ENCODE measurements at places on chromosomes 6 and 20.

- no peak for DNase-seq
Measured at GRCh38 chr6:166411271-166411670, 28.5 kb upstream of the MPC1 start.

DNA sequence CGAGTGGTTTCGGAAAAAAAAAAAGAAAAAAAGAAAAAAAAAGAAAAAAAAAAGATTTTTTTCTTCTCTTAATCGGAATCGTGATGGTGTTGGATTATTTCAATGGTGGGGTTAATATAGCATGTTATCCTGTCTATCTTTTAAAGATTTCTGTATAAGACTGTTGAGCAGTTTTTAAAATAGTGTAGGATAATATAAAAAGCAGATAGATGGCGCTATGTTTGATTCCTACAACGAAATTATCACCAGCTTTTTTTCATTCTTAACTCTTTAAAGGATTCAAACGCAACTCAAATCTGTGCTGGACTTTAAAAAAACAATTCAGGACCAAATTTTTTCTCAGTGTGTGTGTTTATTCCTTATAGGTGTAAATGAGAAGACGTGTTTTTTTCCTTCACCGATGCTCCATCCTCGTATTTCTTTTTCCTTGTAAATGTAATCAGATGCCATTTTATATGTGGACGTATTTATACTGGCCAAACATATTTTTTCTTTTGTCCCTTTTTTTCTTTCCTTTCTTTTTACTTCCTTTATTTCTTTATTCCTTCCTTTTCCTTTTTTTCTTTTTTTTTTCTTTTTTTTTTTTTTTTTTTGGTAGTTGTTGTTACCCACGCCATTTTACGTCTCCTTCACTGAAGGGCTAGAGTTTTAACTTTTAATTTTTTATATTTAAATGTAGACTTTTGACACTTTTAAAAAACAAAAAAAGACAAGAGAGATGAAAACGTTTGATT lies 3.6 kb downstream of the SOX4 start:
- DNase-seq = no peak

- no peak for DNase-seq
Measured at GRCh38 chr6:128389820-128390534, 130.4 kb downstream of the PTPRK start.

GRCh38 chr6:84816741-84817140 lies 52.3 kb upstream of the TBX18 start:
- no peak for DNase-seq

GRCh38 chr20:35444226-35444625 lies 6.2 kb upstream of the GDF5 start:
- no peak for DNase-seq

DNA sequence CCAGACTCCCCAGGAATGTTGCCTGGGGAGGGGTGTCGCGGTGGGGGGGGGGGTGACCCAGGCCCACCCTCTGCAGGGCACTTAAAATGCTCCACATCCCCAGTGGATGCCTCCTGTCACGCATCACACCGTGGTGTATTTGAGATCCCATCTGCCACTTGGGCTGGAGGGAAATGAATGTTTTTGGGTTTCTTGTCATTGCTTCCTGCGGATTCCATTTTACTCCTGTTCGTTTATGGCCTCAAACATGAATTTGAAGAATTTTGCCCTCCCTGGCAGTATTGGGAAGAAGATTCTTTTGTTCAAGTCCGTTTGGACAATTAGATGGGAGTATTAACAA lies 544 bp upstream of the KHDC1 start:
- no peak for DNase-seq

GRCh38 chr20:53344891-53345290 lies 248.7 kb downstream of the ZNF217 start:
- no peak for DNase-seq

DNA sequence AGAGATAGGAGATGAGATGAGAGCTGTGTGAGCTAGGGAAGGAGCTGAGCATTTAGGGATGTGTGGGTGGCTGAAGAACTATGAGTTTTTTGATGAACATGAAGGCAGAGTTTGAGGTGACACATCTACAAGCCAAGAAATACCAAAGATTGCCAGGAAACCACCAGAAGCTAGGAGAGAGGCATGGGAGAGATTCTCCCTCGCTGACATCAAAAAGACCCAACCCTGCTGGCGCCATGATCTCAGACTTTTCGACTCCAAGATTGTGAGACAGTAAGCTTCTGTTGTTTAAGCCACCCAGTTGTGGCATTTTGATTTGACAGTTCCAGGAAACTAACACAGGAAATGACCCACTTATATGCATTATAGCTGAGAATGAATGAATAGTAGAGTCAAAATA lies 790.9 kb downstream of the TFAP2A start:
- DNase-seq = no peak

GRCh38 chr6:132130626-132131298 lies 179.6 kb upstream of the CCN2 start:
- no peak for DNase-seq

GRCh38 chr6:26170181-26170580 lies 83.0 kb downstream of the HFE start:
- DNase-seq = no peak

GRCh38 chr6:170503414-170503761 lies 49.7 kb downstream of the PSMB1 start:
- DNase-seq = no peak

DNA sequence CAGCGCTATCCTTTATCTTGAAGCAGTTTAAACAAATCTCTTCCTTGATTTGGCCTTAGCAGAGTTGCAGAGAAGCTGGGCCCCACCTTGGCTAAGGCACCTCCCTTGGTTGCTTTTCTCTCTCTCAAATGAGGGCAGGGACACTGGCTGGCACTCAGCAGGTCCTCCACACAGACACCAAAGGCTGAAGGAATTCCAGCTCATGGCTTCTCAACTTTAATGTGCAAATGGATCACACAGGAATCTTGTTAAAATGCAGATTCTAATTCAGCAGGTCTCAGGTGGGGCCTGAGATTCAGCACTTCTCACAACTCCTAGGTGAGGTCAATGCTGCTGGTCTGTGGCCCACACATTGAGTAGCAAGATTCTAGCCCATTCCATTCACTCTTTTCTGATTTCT lies 25.7 kb downstream of the RIMS4 start:
- no peak for DNase-seq

GRCh38 chr20:40961176-40961575 lies 67.4 kb upstream of the TOP1 start:
- no peak for DNase-seq

DNA sequence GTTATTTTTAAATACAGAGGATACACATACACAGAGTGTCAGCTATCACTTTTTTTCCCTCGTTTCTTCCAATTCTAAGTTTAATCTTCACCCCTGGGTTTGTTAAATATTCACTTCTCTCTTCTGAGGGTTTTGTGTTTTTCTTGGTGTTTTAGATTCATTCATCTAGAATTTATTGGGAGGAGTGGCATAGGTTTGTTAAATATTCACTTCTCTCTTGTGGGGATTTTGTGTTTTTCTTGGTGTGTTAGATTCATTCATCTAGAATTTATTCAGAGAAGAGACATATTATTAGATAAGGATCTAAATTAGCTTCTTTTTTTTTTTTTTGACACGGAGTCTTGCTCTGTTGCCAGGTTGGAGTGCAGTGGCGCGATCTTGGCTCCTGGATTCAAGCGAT lies 3.9 kb downstream of the GTF2H5 start:
- DNase-seq = no peak

GRCh38 chr6:148760568-148761526 lies 14.0 kb downstream of the UST start:
- peak; percentile 15 for DNase-seq

DNA sequence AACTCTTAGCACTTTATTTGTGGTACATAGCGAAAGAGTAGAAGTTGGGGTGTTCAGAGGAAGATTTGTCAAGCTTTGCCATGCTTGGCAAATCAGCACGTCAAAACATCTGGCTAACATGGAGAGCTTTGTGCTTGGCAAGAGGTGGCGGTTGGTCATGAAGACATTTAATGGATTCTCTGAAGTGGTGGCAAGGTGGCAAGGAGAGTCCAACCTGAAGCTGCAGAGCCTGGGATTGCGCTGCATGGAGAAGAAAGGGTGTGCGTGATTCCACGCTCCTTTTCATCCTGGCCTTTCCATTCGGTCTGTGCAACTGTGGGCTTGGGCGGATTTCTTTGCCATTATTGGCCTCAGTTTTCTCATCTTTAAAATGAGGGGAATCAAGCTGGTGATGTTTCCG lies 3.1 kb downstream of the PYGB start:
- DNase-seq = no peak

DNA sequence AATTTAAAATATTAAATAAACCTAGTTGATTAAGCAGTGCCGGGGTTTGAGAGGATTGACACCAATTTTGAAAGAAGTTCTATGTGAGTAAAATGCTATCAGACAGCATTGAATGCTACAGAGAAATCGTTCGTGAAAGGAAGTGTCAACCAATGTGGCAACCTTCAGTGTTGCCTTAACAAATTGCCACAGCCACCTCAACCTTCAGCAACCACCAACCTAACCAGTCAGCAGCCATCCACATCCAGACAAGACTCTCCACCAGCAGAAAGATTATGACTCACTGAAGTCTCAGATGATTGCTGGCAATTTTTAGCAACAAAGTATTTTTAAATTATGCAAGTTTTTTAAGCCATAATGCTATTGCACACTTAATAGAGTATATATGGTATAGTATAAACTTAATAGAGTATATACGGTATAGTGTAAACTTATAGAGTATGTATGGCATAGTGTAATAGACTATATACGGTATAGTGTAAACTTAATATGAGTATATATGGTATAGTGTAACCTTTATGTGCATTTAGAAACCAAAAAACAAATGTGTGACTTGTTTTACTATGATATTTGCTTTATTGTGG lies 65.3 kb upstream of the ID4 start:
- no peak for DNase-seq

DNA sequence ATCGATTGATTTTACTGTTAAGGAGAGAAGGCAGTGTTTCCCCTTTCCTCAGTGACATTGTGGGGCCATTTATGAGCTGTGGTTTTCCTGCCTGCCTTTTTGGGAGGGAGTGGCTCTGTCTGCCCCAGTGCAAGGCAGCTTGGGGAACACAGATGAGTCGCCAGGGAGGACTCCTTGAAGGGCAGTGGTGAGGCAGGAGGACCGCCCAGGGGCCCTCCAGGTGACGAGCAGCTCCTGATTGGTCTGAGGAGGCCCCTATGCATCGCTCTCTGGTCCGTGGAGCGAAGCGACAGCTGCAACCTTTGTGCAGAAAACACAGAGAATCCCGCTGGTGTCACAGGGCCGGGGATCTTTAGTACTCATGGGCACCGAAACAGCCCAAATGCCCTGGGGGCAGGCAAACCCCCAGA lies 100.3 kb downstream of the TMEM242 start:
- no peak for DNase-seq

DNA sequence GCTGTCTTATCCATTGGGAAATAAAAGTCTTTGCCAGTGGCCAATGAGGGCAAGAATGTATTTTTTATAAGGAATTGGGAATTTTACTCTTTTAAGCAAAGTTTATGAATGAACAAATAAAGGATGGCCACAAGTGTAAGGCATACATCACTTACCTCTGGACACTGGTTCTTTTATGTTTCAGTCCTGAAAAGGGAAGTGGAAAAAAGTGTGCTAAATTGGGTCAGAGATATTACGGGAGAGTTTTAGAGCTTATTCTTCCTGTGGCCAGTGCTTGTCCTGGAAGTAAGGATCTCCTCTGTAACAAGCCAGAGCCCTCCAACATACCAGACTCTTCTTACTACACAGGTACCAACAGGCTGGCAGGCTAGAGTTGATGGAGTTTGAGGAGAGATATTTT lies 22.5 kb upstream of the RIPK1 start:
- no peak for DNase-seq

DNA sequence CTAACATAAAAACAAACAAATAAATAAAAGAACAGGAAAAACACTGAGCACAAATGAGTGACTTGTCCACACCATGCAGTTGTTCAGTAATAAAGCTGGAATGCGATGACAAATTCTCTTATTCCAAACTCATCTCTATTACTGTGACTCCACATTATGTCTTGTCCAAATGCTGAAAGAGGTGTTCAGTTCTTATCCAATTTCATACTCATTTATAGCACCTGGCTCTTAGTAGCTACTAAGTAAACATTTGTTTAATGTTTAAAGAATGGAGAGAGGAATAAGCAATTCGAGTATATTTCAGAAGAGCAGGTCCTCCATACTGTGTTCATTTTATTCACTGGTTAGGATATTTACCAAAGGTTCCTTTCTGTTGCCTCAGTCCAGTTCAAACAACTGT lies 439.0 kb upstream of the JAG1 start:
- DNase-seq = no peak

DNA sequence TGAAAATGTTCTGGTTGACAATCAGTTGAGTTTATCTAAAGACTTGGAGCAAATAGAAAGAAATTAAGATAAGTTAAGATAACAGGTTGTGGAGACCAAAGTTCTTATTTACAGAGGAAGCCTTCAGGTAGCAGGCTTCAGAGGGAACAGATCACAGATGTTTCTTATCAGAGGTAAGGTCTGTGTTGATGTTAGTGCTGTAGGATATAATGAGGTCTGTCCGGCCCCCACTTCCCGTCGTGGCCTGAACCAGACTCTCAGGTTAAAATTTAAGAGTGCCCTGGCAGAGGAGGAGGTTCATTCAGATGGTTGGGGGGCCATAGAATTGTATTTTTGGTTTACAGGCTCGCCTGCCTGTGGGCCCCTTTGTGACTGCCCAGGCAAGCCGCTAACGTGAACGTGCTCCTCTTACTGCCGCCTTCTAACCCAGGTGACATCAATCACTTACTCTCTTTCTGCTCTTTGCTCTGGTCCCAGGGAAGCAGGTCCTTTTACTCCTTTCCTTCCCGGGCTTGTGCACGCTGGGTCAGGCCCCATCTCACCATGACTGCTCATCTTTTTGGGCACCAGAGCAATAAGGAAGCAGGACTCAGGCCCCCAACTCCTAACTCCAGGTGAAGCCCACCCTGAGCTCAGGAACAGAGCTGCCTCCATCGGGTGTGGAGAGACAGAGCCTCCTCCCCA lies 18.3 kb upstream of the UNC93A start:
- DNase-seq = no peak

- DNase-seq = no peak
Measured at GRCh38 chr6:142420802-142421201, 119.0 kb downstream of the ADGRG6 start.

DNA sequence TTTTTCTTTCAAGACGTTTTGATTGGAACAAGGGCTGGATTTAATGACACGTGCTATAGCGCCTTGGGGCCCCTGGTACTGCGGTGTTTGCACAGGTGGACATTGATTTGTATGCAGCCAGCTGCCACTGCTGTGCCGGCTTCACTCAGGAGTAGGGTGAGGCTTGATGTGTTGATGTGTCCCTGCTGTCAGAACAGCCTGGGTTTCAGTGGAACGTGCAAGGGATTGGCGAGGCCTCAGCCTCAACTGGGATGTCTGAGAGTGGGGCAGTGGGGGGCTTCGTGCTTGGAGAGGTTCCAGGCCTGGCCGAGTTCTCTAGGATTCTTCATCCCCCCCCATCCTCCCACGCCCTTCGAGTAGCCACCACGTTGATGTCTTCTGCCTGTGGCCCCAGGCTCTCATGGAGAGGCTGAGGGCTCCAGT lies 23.0 kb downstream of the PYGB start:
- no peak for DNase-seq

DNA sequence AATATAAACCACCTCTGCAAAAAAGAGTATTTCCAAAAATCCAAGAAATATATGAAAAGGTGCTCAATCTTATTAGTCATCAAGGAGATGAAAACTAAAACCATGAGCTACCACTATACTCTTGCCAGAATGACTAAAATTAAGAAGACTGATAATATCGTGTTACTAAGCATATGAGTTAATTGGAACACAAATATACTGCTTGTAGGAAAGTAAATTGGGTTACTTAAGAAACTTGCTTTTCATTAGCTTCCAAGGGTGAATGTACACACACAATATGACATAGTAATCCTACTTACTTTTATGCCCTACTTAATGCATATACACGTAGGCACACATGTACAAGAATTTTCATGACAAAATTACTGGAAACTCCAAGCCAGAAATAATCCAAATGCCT lies 3.4 kb downstream of the THEMIS start:
- no peak for DNase-seq

All from stimulated activated CD4-positive, alpha-beta T cell treated with anti-CD3 and anti-CD28 coated beads, Interleukin-12 subunit alpha, Interleukin-12 subunit beta, amount 100 ng/mL, for 24 hours (primary cell).